Suprapubic skin (tissue), 4 donors: ENCODE measurements at places on chromosomes 12 and 14. TPM values are rescaled to one million over a fixed set of nuclear protein-coding genes. Genes with fewer than 3 reads are reported as not detected.

DNA sequence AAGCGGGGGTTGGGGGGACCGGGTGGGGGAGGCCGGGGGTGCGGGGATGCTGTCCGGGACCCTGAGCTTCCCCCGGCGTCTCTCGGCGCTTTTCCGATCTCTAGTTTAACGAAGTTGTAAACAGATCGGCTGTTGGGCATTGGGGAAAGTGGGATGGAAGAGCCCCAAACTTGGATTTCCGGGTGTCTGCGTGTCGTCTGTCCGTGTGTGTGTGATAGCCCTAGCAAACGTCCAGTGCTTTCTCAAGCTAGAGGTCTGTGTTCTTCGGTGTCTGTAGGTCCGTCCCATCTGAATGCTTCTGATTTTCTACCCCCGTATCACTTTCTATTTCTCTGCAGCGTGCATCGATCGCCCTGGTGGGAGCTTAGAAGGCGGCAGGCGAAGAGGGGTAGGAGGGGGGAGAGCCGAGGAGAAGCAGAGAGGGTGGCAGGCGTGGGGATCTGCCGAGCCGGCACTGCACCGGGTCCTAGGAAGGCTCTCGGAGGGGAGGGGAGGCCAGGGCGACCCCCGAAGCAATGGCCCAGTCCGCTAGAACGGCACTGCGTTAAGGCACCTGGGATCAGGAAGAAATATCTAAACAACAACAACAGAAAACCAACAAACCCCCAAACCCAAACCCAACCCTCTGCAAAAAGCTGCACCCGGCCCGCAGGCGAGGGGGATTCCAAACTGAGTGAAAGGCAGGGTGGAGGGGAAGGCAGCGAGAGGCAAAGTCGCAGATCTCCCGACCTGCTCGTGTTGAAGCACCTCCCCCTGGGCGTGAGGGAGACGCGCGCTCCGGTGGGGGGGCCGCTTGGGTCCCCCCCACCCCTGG lies 1.0 kb downstream of the KCNA1 start:
- peak overlapping the region; percentile 55 for H3K4me3 ChIP-seq
- no peaks in the 10 kb centered on the region for H3K36me3 ChIP-seq
- peaks cover 30% of the 10 kb centered on the region for H3K4me1 ChIP-seq
- peaks cover 86% of the 10 kb centered on the region for H3K27me3 ChIP-seq
- no peak overlapping the region for H3K27ac ChIP-seq

Gene CLEC2B
- total RNA-seq: 81.2 TPM

DNA sequence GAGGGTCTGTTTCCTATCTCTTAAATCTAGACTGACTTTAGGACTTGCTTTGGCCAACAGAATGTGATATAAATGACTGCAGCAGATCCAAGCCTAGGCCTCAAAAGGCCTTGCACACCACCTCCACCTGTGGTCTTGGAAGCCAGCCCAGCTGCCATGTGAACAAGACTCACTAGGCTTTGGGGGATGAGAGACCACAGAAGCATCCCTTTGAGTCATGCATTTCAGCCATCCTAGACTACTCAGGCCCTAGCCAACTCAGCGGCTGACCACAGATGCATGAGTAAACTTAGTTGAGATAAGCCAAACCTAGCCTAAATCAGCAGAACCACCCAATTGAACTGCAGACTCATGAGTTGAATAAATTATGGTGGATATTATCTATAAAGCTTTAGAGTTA lies 87.7 kb downstream of the KCNH5 start:
- no peak for DNase-seq
- no peak overlapping the region for H3K4me3 ChIP-seq
- H3K27ac ChIP-seq: no peak overlapping the region
- no peaks in the 10 kb centered on the region for H3K36me3 ChIP-seq

DNA sequence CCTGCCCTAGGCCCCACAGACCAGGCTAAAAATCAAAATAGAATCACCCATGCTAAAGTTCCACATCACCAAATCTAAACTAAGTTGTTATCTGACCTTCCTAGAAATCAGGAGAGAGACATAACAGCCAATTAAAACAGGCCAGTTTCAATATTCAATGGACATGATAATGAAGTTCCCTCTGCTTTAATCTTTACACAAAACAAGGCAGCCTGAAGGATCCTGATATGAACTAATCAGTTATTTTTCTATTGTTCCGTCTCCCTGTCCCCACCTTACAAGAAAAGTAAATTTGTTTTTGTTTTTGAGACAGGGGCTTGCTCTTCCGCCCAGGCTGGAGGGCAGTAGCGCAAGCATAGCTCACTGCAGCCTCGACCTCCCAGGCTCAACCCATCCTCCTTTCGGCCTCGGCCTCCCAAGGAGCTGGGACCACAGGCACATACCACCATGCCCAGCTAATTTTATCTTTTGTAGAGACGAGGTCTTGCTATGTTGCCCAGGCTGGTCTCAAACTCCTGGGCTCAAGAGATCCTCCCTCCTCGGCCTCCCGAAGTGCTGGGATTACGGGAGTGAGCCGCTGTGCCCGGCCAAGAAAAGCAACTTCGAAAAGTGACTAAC lies 5.4 kb upstream of the CEBPE start:
- H3K27ac ChIP-seq: peak overlapping the region; percentile 56
- H3K4me1 ChIP-seq: peaks cover 50% of the 10 kb centered on the region
- H3K36me3 ChIP-seq: peaks cover 25% of the 10 kb centered on the region
- no peak for DNase-seq

DNA sequence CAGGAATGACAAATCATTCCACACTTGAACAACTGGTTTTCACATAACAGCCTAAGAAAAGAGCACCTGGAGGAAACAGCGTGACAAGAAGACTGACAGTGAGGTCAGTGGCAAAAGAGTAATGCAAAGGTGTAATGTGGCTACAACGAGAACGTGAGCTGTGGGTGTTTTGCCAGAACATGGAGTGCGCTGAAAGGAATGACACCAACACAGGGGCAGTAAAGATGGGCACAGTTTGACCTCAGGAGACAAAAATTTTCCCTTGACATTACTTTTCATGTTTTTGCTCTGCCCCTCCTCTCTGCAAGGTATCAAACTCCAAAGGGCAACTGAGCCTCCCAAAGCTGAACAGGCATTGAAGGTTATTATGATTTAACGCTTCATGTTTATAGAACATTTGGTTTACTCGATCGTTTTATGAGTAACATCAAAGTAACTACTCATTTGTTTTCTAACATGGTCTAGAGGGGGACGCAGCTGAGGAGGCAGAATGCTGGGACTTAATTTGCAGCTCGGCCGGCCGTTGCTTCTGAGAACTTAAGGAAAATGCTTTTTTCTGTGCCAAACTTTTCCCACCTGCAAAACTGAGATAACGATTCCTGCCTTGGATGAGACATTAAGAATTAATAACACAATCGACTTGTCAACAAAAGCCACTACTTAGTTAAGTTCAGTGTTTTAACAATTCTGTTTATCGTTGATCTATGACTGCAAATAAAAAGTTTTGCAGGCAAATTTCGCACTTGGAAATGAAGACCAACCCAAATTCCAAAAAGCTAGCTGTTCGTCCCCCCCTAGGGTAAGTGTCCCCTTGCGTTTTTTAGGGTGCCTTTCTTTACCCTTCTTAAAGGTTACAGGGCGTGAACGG lies 954 bp downstream of the HAUS4 start:
- no peak for DNase-seq
- H3K27ac ChIP-seq: peak overlapping the region; percentile 93
- H3K36me3 ChIP-seq: peaks cover 16% of the 10 kb centered on the region
- peaks cover 17% of the 10 kb centered on the region for H3K4me1 ChIP-seq
- peak overlapping the region; percentile 65 for H3K4me3 ChIP-seq
- H3K27me3 ChIP-seq: no peaks in the 10 kb centered on the region

DNA sequence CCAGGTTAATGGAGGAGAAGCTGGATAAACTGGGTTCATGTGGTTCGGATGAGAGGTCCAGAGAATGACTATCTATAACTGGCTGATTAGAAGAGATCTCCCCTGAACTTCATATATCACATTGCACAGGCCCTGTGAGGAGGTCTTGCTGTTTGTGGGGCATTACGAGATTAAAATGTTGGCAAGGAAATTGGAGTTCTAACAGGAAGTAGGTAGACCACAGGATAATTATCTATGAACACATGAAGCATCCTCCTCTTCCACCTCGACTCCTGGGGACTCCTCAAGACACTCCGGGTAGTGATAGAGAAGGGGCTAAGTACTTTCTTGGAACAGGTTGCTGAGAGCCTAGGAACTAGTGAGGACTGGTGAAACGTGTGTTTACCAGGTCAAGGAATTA lies 418.8 kb downstream of the KCNH5 start:
- H3K4me3 ChIP-seq: no peak overlapping the region
- no peaks in the 10 kb centered on the region for H3K36me3 ChIP-seq
- H3K27me3 ChIP-seq: no peaks in the 10 kb centered on the region
- H3K27ac ChIP-seq: no peak overlapping the region

GRCh38 chr12:91627225-91627624 lies 444.6 kb upstream of the DCN start:
- no peaks in the 10 kb centered on the region for H3K36me3 ChIP-seq
- DNase-seq: no peak
- H3K4me1 ChIP-seq: no peaks in the 10 kb centered on the region
- H3K4me3 ChIP-seq: no peak overlapping the region
- H3K27ac ChIP-seq: no peak overlapping the region
- no peaks in the 10 kb centered on the region for H3K27me3 ChIP-seq

DNA sequence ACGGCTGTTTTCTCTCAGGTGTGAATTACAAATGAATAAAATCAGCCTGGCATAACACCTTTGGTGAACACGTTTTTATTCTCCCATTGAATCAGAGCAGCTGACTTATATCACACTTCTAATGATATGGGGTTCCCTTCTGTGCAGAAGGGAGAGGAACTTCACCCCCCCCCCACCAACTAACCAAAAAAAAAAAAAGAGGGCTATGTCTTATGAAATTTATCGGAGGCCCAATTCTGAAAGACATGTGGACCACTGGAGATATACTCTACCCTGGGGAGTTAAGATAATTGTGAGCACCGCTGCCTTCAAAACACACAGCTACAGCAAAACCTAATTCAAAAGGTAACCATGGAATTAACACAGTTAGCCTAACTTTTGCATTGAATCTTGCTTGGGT lies 4.6 kb downstream of the BCL11B start:
- H3K27me3 ChIP-seq: peaks cover 34% of the 10 kb centered on the region
- H3K27ac ChIP-seq: peak overlapping the region; percentile 53
- DNase-seq: no peak
- H3K36me3 ChIP-seq: no peaks in the 10 kb centered on the region

GRCh38 chr12:122944605-122945592 lies 21.4 kb downstream of the ABCB9 start:
- H3K4me3 ChIP-seq: no peak overlapping the region
- peak overlapping the region; percentile 63 for H3K27ac ChIP-seq
- no peaks in the 10 kb centered on the region for H3K36me3 ChIP-seq

Gene CRIP1
- 140 TPM for total RNA-seq

- peak overlapping the region; percentile 55 for H3K4me3 ChIP-seq
- H3K36me3 ChIP-seq: no peaks in the 10 kb centered on the region
- peaks cover 54% of the 10 kb centered on the region for H3K4me1 ChIP-seq
- no peaks in the 10 kb centered on the region for H3K27me3 ChIP-seq
- DNase-seq: no peak
Measured at GRCh38 chr14:102316338-102316742, 3.2 kb upstream of the ZNF839 start.

- H3K4me1 ChIP-seq: peaks cover 8% of the 10 kb centered on the region
- peaks cover 5% of the 10 kb centered on the region for H3K27me3 ChIP-seq
- DNase-seq: no peak
- no peak overlapping the region for H3K4me3 ChIP-seq
- H3K36me3 ChIP-seq: no peaks in the 10 kb centered on the region
- H3K27ac ChIP-seq: no peak overlapping the region
Measured at GRCh38 chr12:117045160-117046010, 53.8 kb downstream of the TESC start.

- H3K27ac ChIP-seq: no peak overlapping the region
- DNase-seq: no peak
- no peaks in the 10 kb centered on the region for H3K4me1 ChIP-seq
- H3K36me3 ChIP-seq: no peaks in the 10 kb centered on the region
Measured at GRCh38 chr14:66117600-66117999, 368.6 kb upstream of the CCDC196 start.

- DNase-seq: peak; percentile 69
- no peak overlapping the region for H3K27ac ChIP-seq
- H3K4me3 ChIP-seq: peak overlapping the region; percentile 47
Measured at GRCh38 chr12:30822385-30823155, 67.8 kb upstream of the CAPRIN2 start.

DNA sequence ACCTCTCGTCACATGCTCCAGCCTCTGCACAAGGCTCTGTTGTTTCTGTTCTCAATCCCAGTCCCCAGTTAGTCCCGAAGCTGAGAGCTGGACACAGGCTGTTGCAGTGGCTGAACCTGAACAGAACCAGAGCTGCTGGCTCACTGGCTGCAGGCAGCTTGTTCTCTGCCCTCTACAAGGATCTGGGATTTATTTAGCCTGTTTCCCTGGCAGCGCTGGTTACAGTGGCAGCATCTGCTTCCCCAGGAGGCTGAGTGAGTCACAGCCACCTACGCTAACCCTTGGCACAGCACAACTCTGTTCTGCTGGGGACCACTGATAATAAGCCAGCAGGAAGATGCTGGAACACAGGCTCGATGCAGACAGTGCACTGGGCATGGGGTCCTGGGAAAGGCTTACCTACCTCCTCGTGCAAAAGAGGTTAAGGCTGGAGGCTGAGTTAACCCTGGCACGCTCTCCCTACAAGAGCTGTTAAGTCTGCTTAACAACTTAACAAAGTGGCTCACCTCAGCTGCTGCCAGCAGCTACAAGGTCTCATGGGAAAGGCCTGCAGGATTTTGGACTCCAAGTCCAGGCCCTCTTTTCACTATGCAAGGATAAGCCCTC lies 299.6 kb downstream of the PCNX1 start:
- H3K36me3 ChIP-seq: no peaks in the 10 kb centered on the region
- H3K27me3 ChIP-seq: no peaks in the 10 kb centered on the region
- H3K27ac ChIP-seq: no peak overlapping the region

- H3K4me1 ChIP-seq: no peaks in the 10 kb centered on the region
- H3K36me3 ChIP-seq: no peaks in the 10 kb centered on the region
- H3K27me3 ChIP-seq: no peaks in the 10 kb centered on the region
- H3K4me3 ChIP-seq: no peak overlapping the region
Measured at GRCh38 chr12:43577381-43577780, 25.4 kb upstream of the ADAMTS20 start.

- H3K36me3 ChIP-seq: no peaks in the 10 kb centered on the region
- DNase-seq: no peak
- H3K4me1 ChIP-seq: no peaks in the 10 kb centered on the region
Measured at GRCh38 chr12:87025976-87026375, 769.8 kb upstream of the MGAT4C start.

GRCh38 chr12:40792792-40793386 lies 100.7 kb downstream of the CNTN1 start:
- no peaks in the 10 kb centered on the region for H3K4me1 ChIP-seq
- no peak overlapping the region for H3K27ac ChIP-seq
- H3K4me3 ChIP-seq: no peak overlapping the region
- no peaks in the 10 kb centered on the region for H3K27me3 ChIP-seq

GRCh38 chr12:30026621-30027234 lies 243.0 kb upstream of the TMTC1 start:
- no peak overlapping the region for H3K27ac ChIP-seq
- no peak for DNase-seq
- H3K4me3 ChIP-seq: no peak overlapping the region
- H3K27me3 ChIP-seq: no peaks in the 10 kb centered on the region
- no peaks in the 10 kb centered on the region for H3K36me3 ChIP-seq

- no peaks in the 10 kb centered on the region for H3K36me3 ChIP-seq
- no peaks in the 10 kb centered on the region for H3K27me3 ChIP-seq
- no peak overlapping the region for H3K27ac ChIP-seq
- no peaks in the 10 kb centered on the region for H3K4me1 ChIP-seq
Measured at GRCh38 chr14:88746052-88746451, 46.7 kb downstream of the EML5 start.
